ENCODE measurements at places on chromosomes 11 and 22. TPM values are rescaled to one million over a fixed set of nuclear protein-coding genes. Genes with fewer than 3 reads are reported as not detected.

DNA sequence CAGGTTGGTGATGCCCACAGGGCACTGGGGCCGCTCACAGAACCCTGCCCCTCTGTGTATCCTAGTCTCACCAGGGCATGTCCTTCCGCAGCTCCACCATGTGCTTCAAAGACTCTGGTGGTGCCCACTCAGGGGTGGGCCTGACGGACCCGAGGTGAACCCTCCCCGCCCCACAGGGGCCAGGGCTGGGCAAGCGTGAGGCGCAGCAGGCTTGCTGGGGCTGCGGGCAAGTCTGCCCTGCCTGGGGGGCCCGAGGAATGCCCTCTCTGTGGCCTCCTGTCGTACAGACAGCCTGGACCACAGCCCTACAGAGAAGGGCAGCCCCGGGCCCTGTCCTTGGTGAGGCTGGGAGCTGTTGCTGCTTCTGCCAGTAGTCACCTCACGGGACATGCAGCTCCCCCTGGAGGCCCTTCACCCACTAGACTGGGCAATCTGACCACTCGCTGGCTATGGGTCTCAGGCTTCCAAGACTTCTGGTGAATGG is 40.2 kb downstream of the TBX1 start:
- no peak overlapping the region for H3K4me3 ChIP-seq
- peak; percentile 60 for DNase-seq
- H3K4me1 ChIP-seq = peaks cover 17% of the 10 kb centered on the region
- no peak overlapping the region for H3K27ac ChIP-seq

- no peak overlapping the region for H3K27ac ChIP-seq
- H3K4me1 ChIP-seq = peaks cover 5% of the 10 kb centered on the region
- no peak overlapping the region for H3K4me3 ChIP-seq
- H3K36me3 ChIP-seq = no peaks in the 10 kb centered on the region
- DNase-seq = no peak
Measured at GRCh38 chr11:32121012-32121411, 30.1 kb downstream of the RCN1 start.

ABTB2 gene
- 9.9 TPM for total RNA-seq

- H3K4me1 ChIP-seq = 0 out of 2 replicates have a peak, but pooled peaks cover 3% of the 10 kb centered on the region
- H3K36me3 ChIP-seq = no peaks in the 10 kb centered on the region
- DNase-seq = peak; percentile 14
- H3K4me3 ChIP-seq = no peak overlapping the region
- H3K27me3 ChIP-seq = no peaks in the 10 kb centered on the region
- no peak overlapping the region for H3K27ac ChIP-seq
Measured at GRCh38 chr11:75534259-75535069, 8.7 kb upstream of the GDPD5 start.

GRCh38 chr11:66316849-66317251 is at the start of gene CD248:
Gene CD248, minus strand, starts transcription at chr11:66317044. Its CDS starts 17 bp downstream, at chr11:66317027.
- no peaks in the 10 kb centered on the region for H3K36me3 ChIP-seq
- no peaks in the 10 kb centered on the region for H3K27me3 ChIP-seq
- H3K4me3 ChIP-seq = peak within 1 kb of the TSS; percentile 87
- peak; percentile 81 for DNase-seq
- peaks cover 25% of the 10 kb centered on the region for H3K4me1 ChIP-seq

DNA sequence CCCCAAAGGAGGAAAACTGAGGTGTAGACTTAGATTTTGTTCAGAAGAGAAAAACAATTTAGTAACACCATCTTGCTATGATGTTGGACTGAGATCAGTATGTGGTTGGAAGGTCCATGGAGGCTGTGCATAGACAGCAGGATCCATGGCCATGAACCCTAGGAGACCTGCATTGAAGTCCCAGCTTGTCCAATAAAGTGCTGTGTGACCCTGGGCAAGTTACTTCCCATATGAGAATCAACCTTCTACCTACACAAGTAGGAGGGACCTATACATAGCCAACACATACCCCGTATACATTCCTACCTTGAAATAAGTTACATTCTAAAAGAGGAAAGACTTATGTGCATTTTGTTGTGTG is 27.3 kb upstream of the ZNRF3 start:
- H3K4me3 ChIP-seq = no peak overlapping the region
- no peaks in the 10 kb centered on the region for H3K4me1 ChIP-seq
- DNase-seq = no peak
- H3K36me3 ChIP-seq = no peaks in the 10 kb centered on the region
- no peaks in the 10 kb centered on the region for H3K27me3 ChIP-seq

DNA sequence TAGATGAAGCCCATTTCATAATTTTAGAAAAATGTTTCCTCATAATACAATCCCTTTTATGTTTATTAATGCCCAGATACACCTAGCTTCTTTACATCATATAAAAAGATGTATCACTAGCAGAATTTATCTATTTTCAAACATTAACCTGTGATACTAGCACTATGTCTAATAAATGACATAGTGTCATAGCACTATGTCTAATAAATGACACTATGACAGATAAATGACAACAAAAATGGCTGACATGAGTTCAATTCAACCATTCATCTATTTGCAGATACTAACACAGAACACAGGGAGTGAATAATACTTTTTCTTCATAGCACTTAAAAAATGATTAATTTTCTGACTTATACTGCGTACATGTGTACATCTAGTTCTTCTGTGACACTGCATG is 19.4 kb upstream of the KDM4E start:
- no peak overlapping the region for H3K4me3 ChIP-seq
- no peaks in the 10 kb centered on the region for H3K36me3 ChIP-seq
- H3K4me1 ChIP-seq = no peaks in the 10 kb centered on the region
- peaks cover 32% of the 10 kb centered on the region for H3K27me3 ChIP-seq
- DNase-seq = no peak

DNA sequence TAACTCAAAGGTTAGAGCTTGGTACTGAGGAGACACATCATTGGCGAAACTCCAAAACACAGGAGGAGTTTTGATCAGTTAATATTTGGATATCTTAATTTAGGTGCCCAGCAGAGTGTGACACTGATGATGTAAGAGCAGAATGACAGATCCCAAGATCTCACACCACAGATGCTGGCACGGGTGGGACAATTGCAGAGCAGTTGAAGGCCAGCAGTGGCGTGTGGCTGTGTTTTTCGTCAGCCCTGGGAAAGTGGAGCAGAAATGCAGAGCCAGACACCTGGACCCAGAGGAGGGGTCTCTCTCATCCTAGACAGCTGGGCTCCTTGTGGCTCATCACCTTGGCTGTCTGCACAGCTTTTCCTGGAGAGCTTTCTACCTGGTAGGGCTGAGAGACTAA is 59.7 kb upstream of the CTTN start:
- H3K27me3 ChIP-seq = no peaks in the 10 kb centered on the region
- no peak for DNase-seq
- H3K4me1 ChIP-seq = no peaks in the 10 kb centered on the region
- H3K36me3 ChIP-seq = peaks cover 31% of the 10 kb centered on the region
- no peak overlapping the region for H3K4me3 ChIP-seq
- H3K27ac ChIP-seq = no peak overlapping the region

- no peaks in the 10 kb centered on the region for H3K36me3 ChIP-seq
- peaks cover 8% of the 10 kb centered on the region for H3K27me3 ChIP-seq
- no peak overlapping the region for H3K27ac ChIP-seq
- no peak for DNase-seq
- no peak overlapping the region for H3K4me3 ChIP-seq
Measured at GRCh38 chr11:93131709-93132108, 66.1 kb downstream of the SLC36A4 start.

RFPL3 gene
- total RNA-seq = not detected

- H3K36me3 ChIP-seq = no peaks in the 10 kb centered on the region
- H3K27ac ChIP-seq = peak overlapping the region; percentile 98
- DNase-seq = peak; percentile 79
- H3K27me3 ChIP-seq = no peaks in the 10 kb centered on the region
Measured at GRCh38 chr11:134120921-134121526, 52.2 kb downstream of the JAM3 start.

GRCh38 chr11:43969543-43969942 is 27.1 kb downstream of the C11orf96 start:
- no peaks in the 10 kb centered on the region for H3K27me3 ChIP-seq
- no peak overlapping the region for H3K27ac ChIP-seq
- H3K4me3 ChIP-seq = no peak overlapping the region
- DNase-seq = peak; percentile 51

XKR3 gene
- total RNA-seq = not detected

CDC42EP2 gene
- total RNA-seq = 32.6 TPM

KRTAP5-9 gene
- total RNA-seq = not detected

DNA sequence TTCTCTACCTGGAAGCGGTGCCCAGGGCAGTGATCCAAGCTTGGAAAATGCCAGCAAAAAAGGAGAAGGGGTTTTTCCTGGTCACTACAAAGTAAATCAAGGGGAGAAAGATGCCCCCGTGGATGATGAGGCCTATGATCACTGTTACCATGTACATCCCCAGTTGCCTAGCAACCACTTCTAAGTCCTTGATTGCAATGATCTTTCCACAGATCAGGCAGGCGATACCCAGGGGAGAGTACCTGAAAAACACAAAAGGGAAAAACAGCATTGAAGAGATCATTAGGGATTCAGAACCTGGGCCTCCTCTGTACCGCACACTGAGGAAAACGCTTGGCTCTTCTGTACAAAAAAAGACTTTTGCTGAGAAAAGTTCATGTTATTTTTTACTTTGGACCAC is 127.1 kb downstream of the SLC1A2 start:
- no peaks in the 10 kb centered on the region for H3K27me3 ChIP-seq
- DNase-seq = no peak
- no peaks in the 10 kb centered on the region for H3K36me3 ChIP-seq
- no peak overlapping the region for H3K27ac ChIP-seq

DNA sequence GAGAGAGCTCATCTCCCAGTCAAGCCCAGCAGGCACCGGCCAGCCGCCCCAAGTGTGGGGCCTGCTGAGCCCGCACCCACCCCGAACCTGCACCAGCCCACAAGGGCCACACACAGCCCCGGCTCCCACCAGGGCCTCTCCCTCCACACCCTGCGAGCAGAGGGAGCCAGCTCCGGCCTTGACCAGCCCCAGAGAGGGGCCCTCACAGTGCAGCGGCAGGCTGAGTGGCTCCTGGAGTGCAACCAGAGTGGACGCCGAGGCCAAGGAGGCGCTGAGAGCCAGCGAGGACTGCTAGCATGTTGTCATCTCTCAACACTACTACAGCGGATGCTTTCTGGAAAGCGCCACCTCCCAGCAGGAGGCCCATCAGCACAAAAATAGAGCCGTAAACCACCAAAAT is 10.9 kb downstream of the DEFB108B start:
- no peak overlapping the region for H3K27ac ChIP-seq
- H3K27me3 ChIP-seq = no peaks in the 10 kb centered on the region
- no peak overlapping the region for H3K4me3 ChIP-seq
- no peaks in the 10 kb centered on the region for H3K36me3 ChIP-seq
- no peaks in the 10 kb centered on the region for H3K4me1 ChIP-seq

DNA sequence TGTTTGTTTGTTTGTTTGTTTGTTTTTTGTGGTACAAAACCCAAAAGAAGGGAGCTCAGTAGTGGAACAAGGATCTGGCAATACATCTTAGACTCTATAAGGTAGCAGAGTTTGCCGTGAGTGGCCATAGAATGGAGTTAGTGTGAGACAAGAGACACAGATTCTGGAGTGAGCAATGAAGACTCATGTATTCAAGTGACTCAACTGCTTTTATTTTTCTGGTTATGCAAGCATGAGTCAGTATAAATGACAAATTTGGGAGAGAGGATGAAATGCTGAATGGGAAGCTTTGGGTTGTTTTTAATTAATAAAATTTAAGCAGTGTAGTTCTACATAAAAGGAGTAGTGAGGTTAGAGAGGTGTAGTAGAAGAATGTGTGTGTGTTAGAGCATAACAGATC is 143.6 kb upstream of the ANO5 start:
- no peaks in the 10 kb centered on the region for H3K4me1 ChIP-seq
- DNase-seq = peak; percentile 8
- no peak overlapping the region for H3K27ac ChIP-seq

DNA sequence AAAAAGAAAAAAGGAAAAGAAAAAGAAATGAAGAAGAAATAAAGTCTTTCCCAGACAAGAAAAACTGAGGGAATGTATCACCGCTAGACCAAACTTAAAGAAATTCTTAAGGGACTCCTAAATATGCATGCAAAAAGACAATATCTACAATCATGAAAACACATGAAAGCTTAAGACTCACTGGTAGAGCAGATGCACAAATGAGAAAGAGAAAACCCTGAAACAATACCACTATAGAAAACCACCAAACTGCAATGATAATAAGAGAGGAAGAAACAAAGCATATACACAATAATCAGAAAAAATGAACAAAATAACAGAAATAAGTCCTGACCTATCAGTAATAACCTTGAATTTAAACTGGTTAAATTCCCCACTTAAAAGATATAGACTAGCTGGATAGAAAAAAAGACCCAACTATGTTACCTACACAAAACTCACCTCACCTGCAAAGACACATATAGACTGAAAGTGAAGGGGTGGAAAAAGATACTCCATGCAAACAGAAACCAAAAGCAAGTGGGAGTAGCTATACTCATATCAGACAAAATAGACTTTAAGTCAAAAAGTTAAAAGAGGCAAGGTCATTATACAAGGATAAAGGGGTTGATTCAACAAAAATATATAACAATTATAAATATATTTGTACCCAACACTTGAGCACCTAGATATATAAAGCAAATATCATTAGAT is 61.3 kb upstream of the NARS2 start:
- H3K27ac ChIP-seq = no peak overlapping the region
- no peak for DNase-seq
- H3K27me3 ChIP-seq = peaks cover 3% of the 10 kb centered on the region
- H3K4me1 ChIP-seq = no peaks in the 10 kb centered on the region

EIF3D gene
- total RNA-seq = 310 TPM

GLB1L2 gene
- total RNA-seq = not detected

DNA sequence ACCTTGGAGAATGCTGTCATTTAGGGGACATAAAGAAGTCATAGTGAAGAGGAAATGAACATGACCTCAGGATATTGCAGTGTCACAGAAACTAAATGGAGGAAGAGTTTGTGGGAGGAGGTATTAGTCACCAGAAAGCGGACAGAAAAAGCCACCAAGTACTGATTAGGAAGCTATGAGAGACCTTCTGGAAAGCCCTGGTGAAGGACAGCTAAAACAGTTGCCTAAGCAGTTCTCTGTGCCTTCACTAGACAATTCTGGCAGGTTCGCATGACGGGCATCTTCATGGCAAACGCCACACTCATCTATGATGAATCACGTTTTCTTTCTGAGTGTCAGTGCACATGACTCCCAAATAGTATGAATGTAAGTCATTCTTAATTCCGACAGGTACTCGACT is 325.8 kb downstream of the C11orf87 start:
- H3K27ac ChIP-seq = no peak overlapping the region
- peak; percentile 10 for DNase-seq
- H3K36me3 ChIP-seq = no peaks in the 10 kb centered on the region
- no peaks in the 10 kb centered on the region for H3K4me1 ChIP-seq
- no peaks in the 10 kb centered on the region for H3K27me3 ChIP-seq

Data from GM23248 (cell line).